Testis (tissue), 5 donors: ENCODE measurements at places on chromosomes 3 and 15. TPM values are rescaled to one million over a fixed set of nuclear protein-coding genes. Genes with fewer than 3 reads are reported as not detected.

DNA sequence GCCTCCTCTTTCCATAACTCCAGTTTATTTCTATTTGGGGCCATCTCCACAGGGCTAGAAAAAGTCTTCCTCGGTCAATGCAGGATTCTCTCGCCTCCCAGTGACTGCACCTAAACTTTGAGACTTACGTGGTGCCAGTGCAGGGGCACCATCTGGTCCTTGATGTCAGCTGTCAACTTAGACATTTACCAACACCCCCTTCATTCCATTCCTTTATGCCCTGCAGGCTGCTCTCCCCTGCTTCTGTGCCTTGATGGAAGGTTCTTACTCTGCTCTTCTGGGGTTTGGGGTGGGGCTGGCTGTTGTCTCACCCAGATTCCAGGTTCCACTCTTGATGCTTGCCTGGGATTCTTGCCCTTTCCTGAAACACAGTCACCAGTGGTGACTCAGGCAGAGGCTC, 101.8 kb downstream of the ST8SIA2 start:
- no peak overlapping the region for H3K27ac ChIP-seq
- no peaks in the 10 kb centered on the region for H3K4me1 ChIP-seq
- DNase-seq, result no peak
- H3K4me3 ChIP-seq, result no peak overlapping the region

DNA sequence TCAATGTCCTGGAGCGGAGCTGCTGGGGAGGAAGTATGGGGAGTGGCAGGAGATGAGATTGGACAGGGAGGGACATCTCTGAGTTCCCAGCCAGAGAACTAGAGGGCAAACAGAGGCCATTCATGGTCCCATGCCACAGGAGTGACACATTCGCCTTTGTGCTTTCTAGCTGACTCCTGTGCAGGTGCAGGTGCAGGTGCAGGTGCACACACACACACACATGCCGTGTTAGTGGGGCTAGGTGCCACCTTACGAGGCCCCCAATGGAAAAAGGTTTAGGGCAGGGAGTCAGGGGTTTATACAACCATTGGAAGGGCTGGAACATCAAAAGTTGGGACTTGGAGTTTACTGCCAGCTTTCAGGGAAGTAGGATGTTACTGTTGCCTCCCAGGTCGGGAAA, 52.0 kb downstream of the TPRA1 start:
- no peaks in the 10 kb centered on the region for H3K36me3 ChIP-seq
- H3K27me3 ChIP-seq, result no peaks in the 10 kb centered on the region
- peaks cover 3% of the 10 kb centered on the region for H3K4me1 ChIP-seq

DNA sequence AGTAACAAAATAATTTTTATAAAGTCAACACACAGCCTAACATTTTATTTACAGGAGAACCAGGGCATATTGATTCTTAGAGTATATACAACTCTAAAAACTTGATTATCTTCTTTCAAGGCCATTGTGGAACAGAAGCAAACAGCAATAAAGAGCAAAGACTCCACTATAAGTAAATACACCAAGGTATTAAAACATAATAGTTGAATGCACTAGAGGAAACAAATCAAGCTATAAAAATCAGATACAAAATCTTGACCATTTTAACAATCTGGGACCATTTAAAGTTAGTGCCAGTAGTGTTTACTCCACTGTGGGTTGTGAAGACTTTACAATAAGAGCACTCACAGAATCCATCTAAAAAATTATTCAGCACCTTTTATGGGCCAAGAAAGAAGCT, 323.6 kb downstream of the AGBL1 start:
- no peaks in the 10 kb centered on the region for H3K36me3 ChIP-seq
- no peak overlapping the region for H3K27ac ChIP-seq
- DNase-seq, result no peak
- no peaks in the 10 kb centered on the region for H3K27me3 ChIP-seq

DNA sequence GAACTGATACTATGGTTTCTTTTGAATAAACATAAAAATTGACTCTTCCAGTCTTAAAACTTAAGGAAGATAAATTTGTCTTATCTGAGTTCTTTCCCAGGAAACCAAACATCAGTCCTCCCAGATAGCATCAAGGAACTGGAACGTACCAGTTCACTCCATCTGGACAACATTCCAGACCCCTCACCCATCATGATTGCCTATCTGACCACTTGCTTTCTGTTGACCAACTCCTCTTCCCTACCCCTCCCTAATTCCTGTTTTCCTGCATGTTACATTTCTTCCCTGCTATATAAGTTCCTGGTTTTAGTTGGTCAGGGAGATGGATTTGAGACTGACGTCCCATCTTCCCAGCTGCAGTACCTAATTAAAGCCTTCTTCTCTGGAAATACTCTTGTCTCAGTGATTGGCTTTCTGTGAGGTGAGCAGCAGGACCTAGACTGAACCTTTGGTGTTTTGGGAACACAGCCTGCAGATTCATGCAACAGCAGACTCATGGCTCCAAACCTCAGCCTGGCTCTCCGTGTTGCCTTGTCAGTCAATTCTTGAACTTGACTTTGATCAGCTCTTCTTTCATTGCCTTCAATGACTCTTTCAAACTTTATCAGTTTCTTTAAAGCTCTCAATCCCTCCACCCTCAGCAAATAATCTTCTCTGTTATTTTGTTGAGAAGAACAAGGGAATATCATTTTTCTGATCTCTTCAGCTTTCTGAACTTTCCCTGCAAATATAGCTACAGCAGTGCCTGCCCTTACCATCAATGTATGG, 123.6 kb downstream of the RPL22L1 start:
- no peaks in the 10 kb centered on the region for H3K36me3 ChIP-seq
- peaks cover under 1% of the 10 kb centered on the region for H3K4me1 ChIP-seq
- no peak overlapping the region for H3K4me3 ChIP-seq
- no peak overlapping the region for H3K27ac ChIP-seq
- no peaks in the 10 kb centered on the region for H3K27me3 ChIP-seq
- no peak for DNase-seq

Gene SKOR1
- 1.3 TPM for polyA plus RNA-seq
